A549 treated with dexamethasone at 1 μM for 4 hours (cell line): ENCODE measurements at places on chromosomes 12 and 14. TPM values are rescaled to one million over a fixed set of nuclear protein-coding genes. Genes with fewer than 3 reads are reported as not detected.

OR4E2 gene
- not detected in 5 replicates for total RNA-seq

IL26 gene
- not detected in 5 replicates for total RNA-seq

TTLL5 gene
- 10.3 to 15.7 TPM (median 14.6 TPM) in 5 replicates for total RNA-seq

LIN7A gene
- 0.17 to 0.28 TPM (median 0.20 TPM) in 5 replicates for total RNA-seq

ANKRD33 gene
- total RNA-seq, result 0.08 TPM in 1 of 5 replicates, not detected in the others

SERPINA9 gene
- not detected in 5 replicates for total RNA-seq

KCNK13 gene
- total RNA-seq, result 0.09 to 0.18 TPM (median 0.15 TPM) in 5 replicates

LRRC43 gene
- 0.09 to 0.24 TPM (median 0.21 TPM) in 5 replicates for total RNA-seq

SELPLG gene
- 0.82 to 1.2 TPM (median 0.99 TPM) in 5 replicates for total RNA-seq

GPR135 gene
- total RNA-seq, result 0.51 to 1.1 TPM (median 0.86 TPM) in 5 replicates

RPL10L gene
- not detected in 5 replicates for total RNA-seq

RGS6 gene
- 0.04 TPM in 1 of 5 replicates, not detected in the others for total RNA-seq

FOS gene
- total RNA-seq, result 10.9 to 14.0 TPM (median 11.5 TPM) in 5 replicates

ATP2B1 gene
- 54.9 to 65.9 TPM (median 58.7 TPM) in 5 replicates for total RNA-seq

GPR137C gene
- total RNA-seq, result 0.06 to 0.08 TPM (median 0.07 TPM) in 5 replicates

GAS2L3 gene
- 4.9 to 9.8 TPM (median 9.2 TPM) in 5 replicates for total RNA-seq

PRPF39 gene
- total RNA-seq, result 15.9 to 23.1 TPM (median 20.0 TPM) in 5 replicates

KLRC4 gene
- total RNA-seq, result not detected in 5 replicates

ZNF385A gene
- 12.3 to 23.4 TPM (median 22.5 TPM) in 5 replicates for total RNA-seq

SLC41A2 gene
- 17.2 to 33.5 TPM (median 30.2 TPM) in 5 replicates for total RNA-seq

VRTN gene
- 0.08 TPM in 1 of 5 replicates, not detected in the others for total RNA-seq

TRIM9 gene
- total RNA-seq, result 9.3 to 17.1 TPM (median 15.5 TPM) in 5 replicates

HNRNPC gene
- total RNA-seq, result 867 to 980 TPM (median 927 TPM) in 5 replicates

PTPRQ gene
- 0.01 to 0.06 TPM (median 0.02 TPM) in 5 replicates for total RNA-seq

PIWIL1 gene
- not detected in 5 replicates for total RNA-seq

DIO3 gene
- 0.07 to 0.13 TPM (median 0.08 TPM) in 4 of 5 replicates, not detected in the other for total RNA-seq

FZD10 gene
- not detected in 5 replicates for total RNA-seq

PRH2 gene
- 0.26 to 0.27 TPM in 2 of 5 replicates, not detected in the others for total RNA-seq
